ENCODE measurements at places on chromosomes 2 and 18.

GRCh38 chr2:230770804-230771203, 58.2 kb downstream of the CAB39 start:
- no peak for DNase-seq

GRCh38 chr2:236380051-236380612, 115.9 kb upstream of the ASB18 start:
- DNase-seq = no peak

- DNase-seq = no peak
Measured at GRCh38 chr2:72888438-72889202, 1.4 kb downstream of the SPR start.

DNA sequence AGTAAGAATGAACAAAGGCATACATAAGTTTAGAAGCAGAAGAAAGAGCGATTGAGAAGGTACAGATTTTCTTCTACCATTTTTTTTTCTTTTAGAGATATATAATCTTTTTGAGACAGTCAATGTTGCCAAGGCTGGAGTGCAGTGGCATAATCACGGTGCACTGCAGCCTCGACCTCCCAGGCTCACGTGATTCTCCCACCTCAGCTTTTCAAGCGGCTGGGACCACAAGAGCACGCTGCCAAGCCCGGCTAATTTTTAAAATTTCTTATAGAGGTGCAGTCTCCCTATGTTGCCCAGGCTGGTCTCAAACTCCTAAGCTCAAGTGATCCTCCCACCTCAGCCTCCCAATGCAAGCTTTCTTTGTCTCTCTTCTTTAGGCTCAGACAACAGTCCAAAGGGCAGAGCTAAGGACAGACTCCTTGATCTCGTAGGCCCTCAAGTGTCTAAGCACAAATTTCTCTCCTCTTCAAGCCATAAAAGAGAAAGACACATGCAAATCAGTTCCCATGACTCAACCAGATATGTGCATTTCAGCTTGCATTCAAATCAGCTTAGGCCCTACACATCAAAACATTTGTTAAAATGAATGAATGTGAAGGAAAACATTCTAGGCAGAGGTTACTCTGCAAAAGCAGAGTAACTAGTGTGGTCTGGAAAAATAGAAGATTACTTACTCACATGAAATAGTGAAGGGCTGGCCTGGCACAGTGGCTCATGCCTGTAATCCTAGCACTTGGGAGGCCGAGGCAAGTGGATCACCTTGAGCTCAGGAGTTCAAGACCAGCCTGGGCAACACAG, 18.0 kb downstream of the ITSN2 start:
- no peak for DNase-seq

DNA sequence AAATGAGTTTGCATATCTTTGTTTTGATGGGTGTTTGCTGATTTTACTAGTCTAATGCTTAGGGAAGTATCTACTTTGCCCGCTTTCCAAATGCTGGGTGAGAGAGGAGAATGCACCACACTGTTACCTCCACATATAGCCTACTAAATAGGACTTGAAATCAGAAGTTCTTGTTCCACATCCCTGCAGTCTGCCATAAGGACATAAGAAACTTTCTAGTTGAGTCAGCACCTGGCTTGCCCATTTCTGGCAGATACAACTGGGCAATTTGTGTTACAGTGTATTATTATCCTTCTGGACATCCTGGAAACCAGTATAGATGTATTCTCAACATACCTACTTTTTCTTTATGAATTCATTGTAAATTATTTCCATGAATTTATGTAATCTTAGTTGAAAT, 29.5 kb downstream of the ANXA4 start:
- DNase-seq = no peak

DNA sequence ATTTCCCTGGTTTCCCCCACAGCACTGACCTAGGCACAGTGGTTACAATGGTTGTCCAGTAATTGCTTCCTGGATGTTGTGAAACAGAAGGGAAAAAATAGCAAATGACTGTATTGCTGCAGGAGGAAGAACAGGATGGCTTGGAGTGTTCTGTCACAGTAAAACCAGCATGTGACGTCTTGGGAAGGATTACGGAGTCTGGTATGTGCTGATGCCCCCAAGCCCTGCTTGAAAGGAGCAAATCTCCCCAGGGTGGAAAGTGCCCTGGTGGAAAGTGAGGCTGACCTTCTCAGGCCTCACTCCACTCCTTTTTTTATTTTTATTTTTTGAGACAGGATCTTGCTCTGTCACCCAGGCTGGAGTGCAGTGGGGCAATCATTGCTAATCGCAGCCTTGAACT, 7.8 kb downstream of the RAB11FIP5 start:
- no peak for DNase-seq
